ENCODE measurements at places on chromosomes 6 and 20. TPM values are rescaled to one million over a fixed set of nuclear protein-coding genes. Genes with fewer than 3 reads are reported as not detected.

CD109 gene
- 42.5 TPM for total RNA-seq

LY6G6D gene
- total RNA-seq: not detected

SNAP25 gene
- 0.13 TPM for total RNA-seq

TAAR9 gene
- not detected for total RNA-seq

DEFB132 gene
- total RNA-seq: not detected

LZTS3 gene
- total RNA-seq: 4.9 TPM

PLCB4 gene
- 1.1 TPM for total RNA-seq

OR2B6 gene
- not detected for total RNA-seq

MMUT gene
- 8.5 TPM for total RNA-seq

PLN gene
- total RNA-seq: 16.9 TPM

OSBPL2 gene
- 65.1 TPM for total RNA-seq

DXO gene
- 7.8 TPM for total RNA-seq

YWHAB gene
- 130 TPM for total RNA-seq

MICB gene
- total RNA-seq: 1.8 TPM

ADGB gene
- 0.19 TPM for total RNA-seq

MTFR2 gene
- 2.7 TPM for total RNA-seq

HAO1 gene
- not detected for total RNA-seq

RSPO4 gene
- total RNA-seq: 0.19 TPM

KIF13A gene
- 34.5 TPM for total RNA-seq

SEMG1 gene
- not detected for total RNA-seq

CLIC5 gene
- total RNA-seq: 1.3 TPM

TMEM63B gene
- total RNA-seq: 42.2 TPM

CALHM5 gene
- 1.7 TPM for total RNA-seq

OR2J3 gene
- not detected for total RNA-seq

All from esophagus squamous epithelium (tissue), 5 donors.